ENCODE measurements at places on chromosomes 3 and 15.

DNA sequence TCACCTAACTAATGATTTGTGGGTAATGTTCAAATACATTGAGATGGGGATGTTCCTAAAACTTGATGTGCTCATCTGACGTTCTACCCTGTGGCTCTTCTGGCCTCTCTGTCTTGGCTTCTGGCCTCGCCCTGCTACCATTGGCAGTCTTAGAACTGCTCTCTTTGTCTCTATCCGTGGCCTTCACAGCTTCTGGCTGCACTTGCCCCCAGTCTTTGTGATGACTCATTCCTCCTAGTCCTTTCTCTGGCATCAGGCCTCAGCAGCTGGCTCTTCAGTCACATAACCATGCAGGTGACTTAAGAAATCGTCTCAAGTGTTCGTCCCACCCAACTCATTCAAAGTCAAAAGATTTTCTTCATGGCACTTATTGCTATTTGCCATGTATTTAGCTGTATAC is 188.1 kb downstream of the BBX start:
- no peak for DNase-seq

- no peak for DNase-seq
These were observed 72.7 kb upstream of the WDR72 start for GRCh38 chr15:53831907-53832770.

GRCh38 chr15:93041159-93041547 is 47.9 kb downstream of the RGMA start:
- DNase-seq = no peak

DNA sequence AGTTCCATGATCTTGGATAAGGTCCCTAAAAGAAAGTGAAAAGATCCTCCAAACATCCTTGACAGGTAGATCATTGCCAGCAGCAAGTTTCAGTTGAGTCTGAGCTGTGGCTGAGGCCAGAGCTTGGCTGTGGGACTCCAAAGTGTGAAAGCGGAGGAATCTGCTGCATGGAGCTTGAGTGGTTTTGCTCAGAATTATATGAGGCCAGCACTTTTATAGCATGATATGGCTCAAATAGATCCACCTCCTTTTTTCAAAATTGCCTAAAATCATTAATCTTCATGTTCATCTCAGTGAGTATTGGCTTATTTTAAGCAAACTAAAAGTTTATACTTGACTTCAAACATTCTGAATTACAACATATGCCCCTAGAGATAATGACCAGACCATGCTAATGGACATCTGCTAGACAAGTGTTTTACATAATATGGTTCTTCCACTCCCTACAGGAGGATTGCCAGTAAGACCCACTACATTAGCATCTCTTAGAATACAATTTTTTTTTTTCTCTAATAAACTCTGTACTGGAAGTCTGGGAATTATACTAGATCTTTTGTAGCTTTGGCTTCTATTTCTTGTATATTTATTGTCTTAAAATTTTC is 368.1 kb downstream of the ZPLD1 start:
- no peak for DNase-seq

All from SHP77 (cell line).